ENCODE measurements at places on chromosomes 3 and 15.

- DNase-seq = no peak
Measured at GRCh38 chr15:63915209-63915872, 81.6 kb upstream of the HERC1 start.

DNA sequence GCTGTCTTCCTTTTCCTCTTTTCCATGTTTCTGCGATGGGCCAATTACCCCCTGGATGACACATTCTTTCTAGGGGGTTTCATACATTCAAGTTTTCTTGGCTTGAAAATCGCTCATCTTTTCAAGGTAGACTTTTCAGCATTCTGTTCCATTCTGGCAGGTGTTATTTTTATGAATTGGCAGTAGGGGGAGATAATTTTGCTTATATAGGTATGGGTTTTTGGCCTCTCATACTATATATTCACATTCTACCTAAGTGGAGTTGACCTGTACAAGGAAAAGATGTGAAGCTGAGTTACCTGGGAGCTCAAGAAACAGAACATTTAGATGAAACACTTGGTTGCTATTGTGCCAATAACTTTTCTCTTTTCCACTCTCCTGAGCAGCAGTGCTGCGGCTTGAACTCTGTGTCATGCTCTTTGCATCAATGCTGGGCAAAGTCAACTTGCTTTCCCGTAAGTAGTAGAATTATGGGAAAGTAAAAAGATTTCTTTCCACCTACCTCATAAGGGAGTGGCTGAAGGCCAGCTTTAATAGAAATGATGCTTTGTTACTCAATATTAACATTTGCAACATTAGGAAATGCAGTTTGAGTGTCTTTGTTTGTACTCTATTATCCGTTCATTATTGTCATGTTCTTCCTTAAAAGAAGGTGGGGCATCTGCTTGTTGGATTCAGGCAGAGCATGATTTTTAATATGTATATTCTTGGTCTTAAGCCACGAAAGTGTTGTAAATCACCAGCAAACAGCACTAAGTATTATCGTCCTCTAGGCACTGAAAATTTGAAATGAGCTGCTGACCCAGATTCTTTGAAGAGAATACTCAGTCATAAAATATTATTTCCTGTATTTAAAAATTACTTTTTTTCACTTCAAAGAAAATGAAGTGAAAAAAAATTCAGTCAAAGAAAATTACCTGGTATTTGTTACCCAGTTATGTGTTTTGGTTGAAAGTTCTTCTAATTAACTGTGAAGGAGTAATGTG is 27.7 kb upstream of the MFSD1 start:
- DNase-seq = no peak

DNA sequence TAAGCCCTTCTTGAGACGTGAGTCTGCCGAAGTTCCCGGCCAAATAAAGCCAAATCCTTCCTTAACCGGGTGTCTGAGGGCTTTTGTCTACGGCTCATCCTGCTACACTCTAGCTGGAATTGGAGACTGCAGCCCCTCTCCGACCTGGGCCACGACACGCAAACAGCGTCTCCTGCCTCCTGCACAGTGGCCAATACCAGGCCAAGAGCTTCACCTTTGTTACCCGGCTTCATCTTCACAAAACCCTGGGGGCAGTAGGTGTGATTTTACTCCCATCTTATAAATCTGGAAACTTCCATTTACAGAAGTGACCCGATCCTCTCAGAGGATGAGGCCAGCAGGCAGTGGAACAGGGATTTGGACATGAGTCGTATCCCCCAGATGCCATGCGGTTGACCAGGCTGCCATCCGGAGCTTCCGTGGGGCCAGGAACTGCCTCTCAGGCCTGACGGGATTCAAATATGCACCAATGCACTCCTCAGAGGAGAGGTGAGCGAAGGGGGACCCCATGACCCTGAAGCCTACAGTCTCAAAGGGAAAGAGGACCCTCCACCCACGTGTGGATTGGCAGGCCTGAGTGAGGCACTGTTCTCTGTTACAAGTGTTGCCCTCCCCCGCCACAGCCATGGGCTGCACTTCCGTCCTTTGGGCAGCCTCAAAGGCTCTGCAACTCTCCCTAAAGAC is 53.2 kb upstream of the KLF13 start:
- DNase-seq = peak; percentile 0

DNA sequence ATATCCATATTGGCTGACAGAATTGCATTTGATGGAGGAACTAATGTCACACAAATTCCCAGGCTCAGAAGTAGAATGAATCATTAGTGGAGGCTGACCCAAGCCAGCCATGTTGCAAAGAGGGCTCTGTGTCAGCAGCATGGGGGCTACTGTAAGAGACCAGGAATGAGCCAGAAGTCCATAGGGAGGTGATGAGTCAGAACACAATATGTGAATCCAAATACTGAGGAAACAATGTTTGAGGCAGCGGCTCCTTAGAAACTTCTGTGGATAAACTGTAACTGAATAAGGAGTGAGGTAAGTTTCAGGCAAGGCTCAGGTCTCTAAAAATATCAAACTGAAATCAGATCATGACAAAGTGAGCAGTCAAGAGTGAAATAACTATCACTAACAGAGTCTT is 170.7 kb downstream of the WDR72 start:
- DNase-seq = no peak

DNA sequence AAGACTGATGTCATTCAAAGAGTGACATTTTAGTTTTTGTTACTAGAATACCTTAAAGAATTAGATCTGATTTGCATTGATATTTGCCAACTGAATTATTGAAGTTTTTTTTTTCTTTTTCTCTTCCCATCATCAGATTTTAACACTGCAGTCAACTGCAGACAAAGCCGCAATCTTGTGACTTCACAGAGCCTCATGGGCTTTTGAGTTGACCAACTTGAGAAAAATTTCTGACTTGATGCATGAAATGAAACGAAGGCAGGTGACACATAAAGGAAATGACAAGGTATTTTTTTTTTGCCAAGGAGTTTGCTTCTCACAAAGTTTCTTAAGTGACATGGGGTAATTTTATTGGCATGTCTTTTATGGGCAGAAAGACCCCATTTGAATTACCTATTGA is 383.7 kb downstream of the GAP43 start:
- no peak for DNase-seq

GRCh38 chr15:47813748-47814384 is 96.6 kb downstream of the SEMA6D start:
- no peak for DNase-seq

- no peak for DNase-seq
Measured at GRCh38 chr15:68187559-68187958, 17.6 kb downstream of the CALML4 start.

- DNase-seq = no peak
Measured at GRCh38 chr15:64691896-64692565, 83.4 kb downstream of the RBPMS2 start.

- DNase-seq = no peak
Measured at GRCh38 chr3:131735116-131735515, 232.3 kb upstream of the MRPL3 start.

DNA sequence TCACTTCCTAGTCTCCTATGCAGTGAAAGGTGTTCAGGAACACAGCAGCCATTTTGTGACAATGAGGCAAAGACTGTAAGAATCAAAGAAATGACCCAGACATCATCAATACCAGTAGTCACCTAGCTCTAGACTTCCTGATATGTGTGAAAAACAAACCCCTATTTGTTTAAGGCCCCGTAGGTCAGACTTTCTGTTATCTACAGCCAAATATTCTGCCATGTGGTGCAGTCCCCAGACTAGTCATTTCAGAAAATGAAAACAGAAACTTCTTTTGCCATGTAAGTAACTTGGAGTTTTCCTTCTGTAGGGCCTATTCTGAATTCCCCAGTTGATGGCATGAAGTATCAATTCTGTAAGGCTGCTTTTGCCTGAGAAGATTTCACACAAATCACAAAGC is 181.7 kb upstream of the SNTN start:
- DNase-seq = no peak

- DNase-seq = no peak
Measured at GRCh38 chr3:126434264-126434590, 39.5 kb downstream of the CFAP100 start.
